Heart right ventricle (tissue), 16 donors: ENCODE measurements at places on chromosomes 7 and 10. TPM values are rescaled to one million over a fixed set of nuclear protein-coding genes. Genes with fewer than 3 reads are reported as not detected.

- DNase-seq = no peak
These were observed 14.7 kb downstream of the CYTH3 start for GRCh38 chr7:6257675-6258074.

DNA sequence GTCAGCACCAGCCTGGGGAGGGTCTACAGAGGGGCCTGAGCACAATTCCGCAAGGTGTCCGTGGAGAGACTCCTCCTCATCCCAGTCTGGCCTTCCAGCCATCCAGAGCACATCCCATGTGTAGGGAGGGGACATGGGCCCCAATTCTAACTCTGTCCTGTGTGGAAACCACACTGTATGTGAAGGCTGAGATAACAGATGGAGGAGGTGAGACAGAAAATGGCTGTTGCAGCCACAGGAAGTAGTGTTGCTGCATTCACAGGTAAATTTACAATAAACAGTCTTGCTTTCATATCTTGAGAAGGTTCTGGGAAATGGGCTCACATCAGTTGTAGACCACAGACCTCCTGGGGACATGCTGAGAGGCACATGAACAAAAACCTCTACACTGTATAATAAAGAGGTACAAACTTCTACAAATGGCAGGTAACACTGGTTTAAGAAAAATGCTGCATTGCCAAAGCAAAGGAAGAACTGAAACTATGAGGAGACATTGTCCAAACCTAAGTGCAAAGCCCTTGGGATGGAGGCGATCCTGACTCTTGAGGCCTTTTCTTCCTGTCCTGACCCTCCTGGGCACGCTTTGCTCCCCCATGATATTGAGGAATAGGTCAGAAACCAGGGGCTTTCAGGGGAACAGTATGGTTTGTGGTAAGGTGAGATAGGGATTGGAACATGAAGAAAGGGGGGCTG is 21.6 kb upstream of the GIMAP2 start:
- no peak for DNase-seq

Gene POLR2J2
- 0.43 TPM for polyA plus RNA-seq

Gene GPR37
- not detected for polyA plus RNA-seq

GRCh38 chr7:15783987-15784693 is 97.7 kb upstream of the MEOX2 start:
- DNase-seq = no peak

Gene WAPL
- 10.0 TPM for polyA plus RNA-seq

GRCh38 chr7:149225656-149226055 is 13.8 kb upstream of the ZNF212 start:
- no peak for DNase-seq

Gene CALML3
- polyA plus RNA-seq = 0.04 TPM

DNA sequence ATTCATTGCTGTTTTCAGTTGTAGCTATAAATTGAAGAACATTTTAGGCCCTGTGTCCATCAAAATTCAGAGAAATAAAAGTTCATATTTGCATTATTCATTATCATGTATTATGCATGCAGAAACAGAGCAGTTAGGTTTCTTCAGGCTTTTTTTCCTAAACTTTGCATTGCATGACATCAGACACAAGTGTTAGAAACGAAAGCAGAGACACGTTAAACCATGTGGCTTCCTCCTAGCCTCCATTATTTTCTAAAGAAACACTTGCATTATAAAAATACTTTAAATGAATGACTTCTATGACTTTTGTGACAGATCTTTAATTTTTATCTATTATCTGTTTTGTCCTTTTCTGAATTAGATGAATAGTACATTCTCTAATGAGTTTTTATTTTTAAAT is 8.8 kb upstream of the EBLN1 start:
- DNase-seq = no peak

- DNase-seq = no peak
These were observed 185.1 kb upstream of the KLF6 start for GRCh38 chr10:3969876-3970666.

DNA sequence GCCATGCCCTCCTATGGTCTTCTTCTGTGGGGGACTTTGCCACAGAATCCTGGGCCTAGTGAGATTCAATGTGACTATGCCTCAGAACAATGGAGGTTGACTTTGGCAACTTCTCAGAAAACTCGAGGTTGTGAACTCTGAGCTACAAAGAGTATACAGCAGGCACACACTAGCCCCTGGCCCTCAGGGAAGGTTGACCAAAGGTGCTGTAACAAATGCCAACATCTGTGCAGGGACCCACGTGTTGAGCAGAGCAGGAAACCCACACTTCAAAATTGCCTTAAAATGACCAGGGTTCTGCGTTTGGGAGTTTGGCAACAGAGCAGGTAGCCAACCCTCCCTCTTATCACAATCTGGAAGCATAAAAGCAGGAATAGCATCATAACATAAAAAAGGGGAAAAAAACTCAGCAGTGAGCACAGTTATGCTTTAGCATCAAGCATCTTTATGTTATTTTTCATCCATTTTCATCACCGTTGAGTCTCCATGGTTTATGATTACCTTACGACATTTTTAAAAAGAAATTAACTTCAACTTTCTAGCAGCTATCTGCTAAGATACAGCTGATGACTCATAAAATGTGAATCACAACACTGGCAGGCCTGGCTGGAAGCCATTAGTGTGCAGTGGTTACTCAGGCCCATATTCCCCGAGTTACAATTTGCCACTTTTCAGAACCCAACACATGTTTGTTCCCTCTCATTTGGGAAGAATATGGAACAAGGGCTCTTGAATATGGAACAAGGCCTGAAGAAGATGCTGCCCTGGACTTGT is 11.1 kb downstream of the PRLHR start:
- no peak for DNase-seq

DNA sequence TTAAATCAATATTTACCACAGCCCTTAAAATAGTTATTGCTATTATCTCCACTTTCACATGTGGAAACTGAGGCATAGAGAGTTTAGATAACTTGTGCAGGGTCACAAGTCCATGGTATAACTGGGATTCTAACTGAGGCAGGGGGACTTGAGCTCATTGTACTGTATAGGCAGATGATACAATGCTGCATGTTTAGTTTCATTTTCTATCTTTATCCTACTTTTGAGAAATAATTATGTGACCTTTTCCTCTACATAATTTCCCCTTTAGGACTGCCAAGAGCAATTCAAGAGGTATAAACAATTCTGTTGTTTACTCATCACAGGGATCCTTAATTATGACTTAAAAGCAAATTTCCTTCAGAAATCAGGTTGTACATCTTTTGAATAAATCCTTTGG is 193.1 kb downstream of the SUGCT start:
- no peak for DNase-seq
